Activated CD8-positive, alpha-beta T cell treated with anti-CD3 and anti-CD28 coated beads for 36 hours (primary cell): ENCODE measurements at places on chromosomes 1 and 21. TPM values are rescaled to one million over a fixed set of nuclear protein-coding genes. Genes with fewer than 3 reads are reported as not detected.

HFM1 gene
- total RNA-seq = 0.47 TPM

- H3K4me3 ChIP-seq = no peak overlapping the region
- peaks cover 15% of the 10 kb centered on the region for H3K27me3 ChIP-seq
- H3K4me1 ChIP-seq = peaks cover 2% of the 10 kb centered on the region
- DNase-seq = no peak
- no peak overlapping the region for H3K27ac ChIP-seq
- no peaks in the 10 kb centered on the region for H3K36me3 ChIP-seq
These were observed 105.0 kb downstream of the MATN1 start for GRCh38 chr1:30618335-30618747.

GRCh38 chr1:76281306-76281705 is 206.8 kb downstream of the ST6GALNAC3 start:
- H3K27ac ChIP-seq = no peak overlapping the region
- no peaks in the 10 kb centered on the region for H3K27me3 ChIP-seq
- H3K4me3 ChIP-seq = no peak overlapping the region

DNA sequence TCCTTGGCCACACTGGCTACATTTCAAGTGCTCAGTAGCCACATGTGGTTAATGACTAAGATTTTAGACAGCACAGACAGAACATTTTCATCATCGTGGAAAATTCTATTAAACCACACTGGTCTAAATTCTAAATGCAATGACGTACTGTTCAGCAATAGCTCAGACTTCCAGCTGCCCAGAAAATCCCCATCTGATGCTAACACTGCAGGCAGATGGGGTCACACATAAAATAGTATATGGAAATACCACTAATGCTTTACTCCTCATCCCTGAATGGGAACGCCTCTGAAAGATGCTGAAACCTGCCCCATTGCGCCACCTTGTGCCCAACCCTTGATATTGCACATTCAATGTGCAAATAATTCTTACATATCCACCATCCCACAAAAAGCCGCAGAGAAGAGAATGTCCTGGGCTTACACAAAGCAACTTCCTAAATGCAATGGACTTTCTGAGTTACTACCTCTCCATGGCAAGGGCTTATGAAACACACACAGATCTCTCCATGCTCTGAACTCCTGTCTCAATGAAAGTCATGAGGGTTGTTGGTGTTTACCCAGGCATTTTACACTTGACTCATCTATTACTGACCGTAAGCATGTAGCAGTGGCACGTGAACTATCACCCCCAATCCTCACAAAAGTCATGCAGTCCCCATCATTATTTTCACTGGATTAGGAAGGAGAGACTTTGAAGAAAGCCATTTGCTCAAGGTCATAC is 20.3 kb upstream of the SLC5A9 start:
- H3K27ac ChIP-seq = no peak overlapping the region
- peaks cover 6% of the 10 kb centered on the region for H3K27me3 ChIP-seq
- H3K4me3 ChIP-seq = no peak overlapping the region
- DNase-seq = peak; percentile 66

- peaks cover 17% of the 10 kb centered on the region for H3K27me3 ChIP-seq
- no peak overlapping the region for H3K4me3 ChIP-seq
- no peaks in the 10 kb centered on the region for H3K36me3 ChIP-seq
- no peak overlapping the region for H3K27ac ChIP-seq
These were observed 19.0 kb upstream of the PRELP start for GRCh38 chr1:203456577-203456976.

GRCh38 chr1:160987359-160988050 is 32.9 kb upstream of the ITLN2 start:
- peaks cover under 1% of the 10 kb centered on the region for H3K27me3 ChIP-seq
- H3K27ac ChIP-seq = no peak overlapping the region
- no peak for DNase-seq
- no peak overlapping the region for H3K4me3 ChIP-seq
- H3K36me3 ChIP-seq = no peaks in the 10 kb centered on the region
- H3K4me1 ChIP-seq = peaks cover 2% of the 10 kb centered on the region

GRCh38 chr1:201645956-201646355 is 107.0 kb downstream of the NAV1 start:
- H3K36me3 ChIP-seq = no peaks in the 10 kb centered on the region
- DNase-seq = no peak
- H3K4me3 ChIP-seq = no peak overlapping the region
- no peak overlapping the region for H3K27ac ChIP-seq
- H3K27me3 ChIP-seq = peaks cover 28% of the 10 kb centered on the region

DNA sequence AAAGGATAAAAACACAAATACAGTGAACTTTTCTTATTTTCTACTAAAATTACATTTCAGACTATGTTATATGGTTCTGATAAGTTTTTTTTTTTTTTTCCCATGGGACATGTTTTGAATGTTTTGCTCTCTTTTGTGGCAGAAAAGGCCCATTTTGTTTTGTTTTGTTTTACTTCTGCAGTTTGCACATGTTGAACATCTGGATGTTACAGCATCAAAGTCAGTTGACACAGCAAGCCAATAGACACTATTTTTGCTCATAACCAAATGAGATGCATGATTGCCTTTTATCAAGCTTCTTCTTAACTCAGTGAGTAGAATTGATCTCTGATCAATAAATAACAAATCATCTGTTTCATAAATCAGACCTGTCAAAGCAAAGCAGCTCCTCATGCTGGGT is 904.2 kb downstream of the ADGRL2 start:
- H3K27ac ChIP-seq = no peak overlapping the region
- H3K36me3 ChIP-seq = no peaks in the 10 kb centered on the region
- H3K4me1 ChIP-seq = no peaks in the 10 kb centered on the region
- no peak overlapping the region for H3K4me3 ChIP-seq
- H3K27me3 ChIP-seq = no peaks in the 10 kb centered on the region
- no peak for DNase-seq

- no peaks in the 10 kb centered on the region for H3K27me3 ChIP-seq
- no peaks in the 10 kb centered on the region for H3K36me3 ChIP-seq
- DNase-seq = no peak
These were observed 13.9 kb upstream of the KIF14 start for GRCh38 chr1:200634261-200635122.

DNA sequence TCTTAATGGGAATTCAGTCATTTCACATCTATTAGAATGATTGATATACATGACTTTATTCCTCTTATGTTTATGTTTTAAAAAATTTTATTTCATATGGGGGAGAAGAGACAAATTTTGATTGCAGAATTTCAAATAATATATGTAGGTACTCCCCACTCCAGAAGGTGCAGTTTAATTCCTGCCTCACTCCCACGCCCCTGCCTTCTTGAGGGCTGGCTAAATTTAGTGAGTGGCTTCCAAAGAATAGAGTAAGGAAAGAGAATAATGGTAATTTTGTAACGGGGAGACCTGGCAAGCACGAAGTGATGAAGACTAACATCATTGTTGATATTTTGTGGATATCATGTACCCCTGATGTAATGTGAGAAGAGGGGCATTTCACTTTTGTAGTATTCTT is 94.7 kb upstream of the FAM78B start:
- H3K36me3 ChIP-seq = no peaks in the 10 kb centered on the region
- H3K4me1 ChIP-seq = no peaks in the 10 kb centered on the region
- H3K27ac ChIP-seq = no peak overlapping the region

- no peak overlapping the region for H3K4me3 ChIP-seq
- H3K36me3 ChIP-seq = no peaks in the 10 kb centered on the region
- DNase-seq = no peak
- H3K27me3 ChIP-seq = peaks cover 2% of the 10 kb centered on the region
These were observed 477.5 kb upstream of the DAB1 start for GRCh38 chr1:57901208-57901919.
